ENCODE measurements at places on chromosomes 1 and 21.

- DNase-seq = no peak
These were observed 82.8 kb upstream of the COL6A1 start for GRCh38 chr21:45898781-45899180.

- DNase-seq = no peak
These were observed 89.2 kb upstream of the TMEM51 start for GRCh38 chr1:15064217-15064929.

DNA sequence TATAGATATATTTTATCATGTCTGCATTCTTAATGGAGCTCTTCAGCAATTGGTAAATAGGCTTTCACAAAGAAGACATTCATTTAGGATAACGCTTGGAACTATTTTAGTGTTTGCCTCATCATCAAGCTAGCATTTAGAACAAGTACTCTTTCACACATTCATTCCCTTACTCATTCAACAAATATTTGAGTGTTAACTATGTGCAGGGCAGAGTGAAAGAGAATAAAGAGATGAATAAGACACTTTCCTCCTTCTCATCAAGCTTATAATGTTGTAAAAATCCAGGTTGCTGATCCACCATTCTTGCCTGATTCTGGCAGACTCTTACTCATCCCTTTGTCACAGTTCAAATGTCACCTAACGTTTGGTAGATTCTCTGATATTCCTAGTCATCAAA is 386.3 kb upstream of the BEND5 start:
- DNase-seq = no peak

GRCh38 chr1:221164029-221164428 is 284.8 kb downstream of the HLX start:
- DNase-seq = no peak

DNA sequence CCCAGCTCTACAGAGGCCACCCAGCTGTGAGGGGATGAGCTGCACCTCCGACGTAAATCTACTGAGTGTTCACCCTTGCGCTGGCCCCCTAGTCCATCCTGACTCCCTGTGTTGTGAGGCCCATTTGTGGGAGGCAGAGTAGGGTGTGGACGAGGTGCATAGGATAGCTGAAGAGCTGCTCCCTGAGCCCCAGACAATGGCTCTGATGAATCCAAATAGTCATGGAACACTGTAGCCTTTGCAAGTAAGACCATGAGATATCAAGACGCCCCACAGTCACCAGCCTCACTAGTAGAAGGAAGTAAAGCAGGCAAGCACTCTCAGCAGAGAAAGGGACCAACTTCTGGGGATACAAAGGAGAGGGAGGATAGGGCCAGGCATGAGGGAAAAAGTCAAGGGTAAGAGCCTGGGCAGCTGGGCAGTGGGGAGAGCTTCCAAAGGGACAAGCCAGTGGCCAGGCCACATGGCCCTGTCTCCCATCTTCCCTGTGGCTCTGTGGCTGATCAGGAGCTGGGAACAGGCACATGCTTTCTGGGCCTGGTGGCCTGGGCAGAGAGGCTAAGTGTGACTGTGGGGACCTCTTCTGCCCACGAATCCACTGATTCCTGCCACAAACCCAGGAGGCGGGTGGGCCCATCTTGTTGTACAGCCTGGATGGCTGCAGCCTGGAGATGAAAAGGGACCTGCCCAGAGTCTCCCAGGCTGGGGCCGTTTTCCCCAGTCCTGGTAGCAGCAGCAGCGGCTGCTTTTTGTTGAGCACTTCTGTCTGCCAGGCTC is 55.5 kb upstream of the EPS8L3 start:
- no peak for DNase-seq

DNA sequence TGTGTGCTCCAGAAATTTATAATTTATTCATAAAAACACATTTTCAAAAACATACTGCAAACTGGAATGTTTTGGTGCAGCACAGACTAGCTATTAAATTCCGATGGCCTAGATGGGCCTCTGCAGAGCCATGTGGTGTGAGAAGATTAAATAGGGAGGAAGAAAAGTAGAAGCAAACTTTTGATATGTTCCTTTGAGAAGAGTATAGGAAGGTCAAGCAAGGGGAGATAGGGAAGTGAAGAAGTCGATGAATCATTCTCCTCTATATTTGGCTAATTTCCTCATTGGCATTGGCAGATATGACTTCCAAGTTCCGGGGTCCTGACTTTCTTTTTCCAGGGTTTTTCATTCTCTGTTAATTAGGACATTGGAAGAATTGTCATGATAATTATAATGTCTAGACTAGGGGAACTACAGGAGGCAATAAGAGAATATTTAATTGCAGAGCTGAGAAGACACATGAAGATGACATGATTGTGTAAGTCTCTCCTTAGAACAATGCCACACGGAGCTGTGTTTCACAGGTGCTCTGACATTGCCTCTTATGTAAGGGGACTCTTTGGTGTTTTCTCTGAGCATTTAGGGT is 19.3 kb upstream of the ZNF326 start:
- DNase-seq = no peak

- DNase-seq = no peak
These were observed 53.3 kb downstream of the AHDC1 start for GRCh38 chr1:27550510-27551169.

GRCh38 chr1:205030896-205031295 is 12.1 kb upstream of the CNTN2 start:
- no peak for DNase-seq

DNA sequence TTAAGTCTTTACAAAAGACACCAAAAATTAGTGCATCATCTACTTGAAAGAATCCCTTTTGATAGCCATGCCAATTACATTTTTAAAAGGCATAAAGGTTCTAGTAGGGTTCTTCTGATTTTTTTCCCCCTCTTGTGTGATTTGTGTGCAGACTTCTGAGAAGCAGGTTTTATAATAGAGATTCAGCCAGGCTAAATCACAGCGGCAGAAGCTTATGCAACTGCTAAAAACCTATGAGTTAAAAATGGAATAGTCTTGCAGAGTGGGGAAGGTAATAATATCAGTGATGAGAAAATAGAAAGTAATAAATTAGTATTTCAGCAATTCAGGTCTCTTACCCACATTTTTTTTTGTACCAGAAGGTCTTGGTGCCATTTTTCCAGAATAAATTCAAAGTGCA is 17.7 kb downstream of the STUM start:
- DNase-seq = no peak

GRCh38 chr21:45800339-45801080 is 157.0 kb downstream of the PCBP3 start:
- DNase-seq = no peak
